ENCODE measurements at places on chromosomes 5 and 9.
A peak's percentile ranks its signal among the peaks of the same experiment; 100 is the strongest.

DNA sequence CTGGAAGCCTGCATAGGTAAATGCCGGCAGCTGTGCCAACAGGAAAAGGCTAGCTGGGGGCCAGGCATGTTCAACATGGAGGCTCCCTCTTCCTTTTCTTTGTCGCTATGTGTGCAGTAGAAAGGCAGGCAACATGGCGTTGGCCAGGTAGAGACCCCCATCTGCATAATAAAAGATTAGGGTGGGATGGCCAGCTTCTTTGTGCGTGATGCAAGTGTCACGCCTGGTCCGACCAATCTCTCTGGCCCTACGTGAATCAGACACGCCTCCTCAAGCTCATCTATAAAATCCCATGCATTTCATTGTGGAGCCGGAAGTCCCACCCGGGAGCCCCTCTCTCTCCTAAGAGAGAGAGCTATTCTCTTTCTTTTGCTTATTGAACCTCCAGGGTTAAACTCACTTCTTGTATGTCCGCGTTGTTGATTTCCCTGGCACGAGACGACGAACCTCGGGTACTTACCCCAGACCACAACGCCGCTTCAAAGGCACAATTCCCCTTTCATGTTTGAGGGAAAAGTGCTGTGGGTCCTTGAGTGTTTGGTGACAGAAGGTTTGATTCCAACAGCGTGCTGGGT lies 25.0 kb upstream of the C5orf47 start:
- DNase-seq, result no peak

DNA sequence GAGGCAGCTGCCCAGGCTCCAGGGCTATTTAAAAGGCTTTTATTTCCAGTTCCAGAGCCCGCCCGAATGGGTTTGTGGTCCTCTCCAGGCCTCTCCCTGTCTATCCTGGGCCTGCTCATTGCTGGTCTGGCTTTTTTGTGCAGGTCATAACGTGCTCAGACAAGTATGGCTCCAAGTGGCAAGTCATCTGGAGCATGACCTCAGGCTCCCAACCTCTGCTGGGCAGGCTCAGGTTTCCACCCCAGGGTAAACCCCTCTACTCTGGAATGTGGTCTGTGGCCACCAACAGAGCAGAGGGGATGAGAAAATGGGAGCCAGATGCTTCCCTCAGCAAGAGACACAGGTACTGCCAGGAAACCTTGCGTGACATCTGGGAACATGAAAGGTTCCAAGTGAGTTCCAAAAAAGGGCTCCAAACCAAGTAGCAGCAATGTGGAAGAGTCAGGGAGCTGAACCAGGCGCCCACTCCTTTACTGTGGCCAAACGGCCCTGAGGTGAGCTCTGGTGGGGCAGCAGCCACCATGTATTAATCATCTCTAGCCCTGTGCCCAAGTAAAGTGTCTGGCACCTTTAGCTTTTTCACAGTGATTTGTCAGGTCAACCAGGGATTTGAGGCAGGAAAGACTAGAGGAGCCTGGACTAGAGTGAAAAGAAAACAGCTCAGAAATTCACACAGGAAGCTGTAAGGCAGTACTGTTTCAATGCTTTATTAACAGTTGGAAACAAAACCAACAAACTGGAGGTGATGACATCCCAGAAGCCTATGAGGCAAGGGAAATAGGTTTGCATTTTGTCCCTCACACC lies 25.7 kb downstream of the PCDHGC5 start:
- no peak for DNase-seq

GRCh38 chr9:89838621-89839020 lies 233.8 kb downstream of the GADD45G start:
- DNase-seq, result no peak

DNA sequence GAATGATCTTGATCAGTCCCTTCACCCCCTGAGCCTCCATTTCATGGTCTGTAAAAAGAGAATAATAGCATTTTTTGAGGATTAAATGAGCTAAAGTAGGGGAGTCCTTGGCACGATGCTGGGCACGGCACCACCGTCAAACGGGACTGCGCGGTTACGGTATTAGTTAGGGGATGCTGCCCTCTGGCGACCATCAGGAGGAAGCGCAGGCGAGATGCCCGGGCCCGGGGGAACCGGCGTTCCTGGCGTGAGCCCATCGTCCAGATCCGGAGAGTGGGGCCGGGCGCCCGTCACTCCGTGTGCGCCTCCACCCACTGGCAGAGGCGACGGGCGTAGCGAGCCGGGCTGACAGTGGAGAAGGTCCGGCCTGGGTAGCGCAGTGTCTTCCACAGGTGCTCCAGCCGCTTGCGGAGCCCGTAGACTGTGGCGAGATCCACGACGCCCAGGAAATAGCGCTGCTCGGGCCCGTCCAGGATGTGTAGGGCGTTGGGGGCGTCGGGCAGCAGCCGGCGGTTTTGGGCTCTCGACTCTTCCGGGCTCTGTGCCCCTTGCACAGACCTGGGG lies 4.8 kb upstream of the ST6GALNAC4 start:
- DNase-seq, result peak; percentile 25

GRCh38 chr9:110514897-110515296 lies 64.6 kb downstream of the SVEP1 start:
- DNase-seq, result no peak

DNA sequence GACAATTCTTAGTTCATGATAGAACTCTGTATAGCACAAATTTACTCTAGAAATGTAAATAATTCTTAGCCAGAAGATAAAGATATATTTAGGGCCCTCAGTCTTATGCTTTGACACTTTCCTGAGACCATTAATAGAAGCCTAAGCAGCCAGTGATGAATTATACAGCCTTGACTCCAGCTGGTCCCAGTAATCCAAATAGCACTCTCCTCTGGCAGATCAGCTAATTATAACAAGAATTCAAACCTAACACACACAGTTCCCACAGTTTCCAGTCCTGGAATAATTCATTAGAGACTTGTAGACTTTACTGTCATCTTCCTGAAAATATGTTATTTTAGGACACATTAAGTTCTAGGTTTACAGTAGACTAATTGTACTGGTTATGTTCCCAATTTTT lies 50.4 kb downstream of the SHOC1 start:
- DNase-seq, result no peak

- DNase-seq, result no peak
These were observed 18.4 kb downstream of the NKD2 start for GRCh38 chr5:1026700-1027621.

GRCh38 chr9:20407013-20407412 lies 215.3 kb downstream of the MLLT3 start:
- DNase-seq, result no peak
